ENCODE measurements at places on chromosomes 12 and 14.

- no peak for DNase-seq
Measured at GRCh38 chr12:72082986-72083820, 144.6 kb downstream of the TPH2 start.

GRCh38 chr12:103882861-103883596 is 42.0 kb upstream of the NT5DC3 start:
- no peak for DNase-seq

- DNase-seq, result no peak
Measured at GRCh38 chr14:86973177-86973576, 1019.8 kb downstream of the GALC start.

DNA sequence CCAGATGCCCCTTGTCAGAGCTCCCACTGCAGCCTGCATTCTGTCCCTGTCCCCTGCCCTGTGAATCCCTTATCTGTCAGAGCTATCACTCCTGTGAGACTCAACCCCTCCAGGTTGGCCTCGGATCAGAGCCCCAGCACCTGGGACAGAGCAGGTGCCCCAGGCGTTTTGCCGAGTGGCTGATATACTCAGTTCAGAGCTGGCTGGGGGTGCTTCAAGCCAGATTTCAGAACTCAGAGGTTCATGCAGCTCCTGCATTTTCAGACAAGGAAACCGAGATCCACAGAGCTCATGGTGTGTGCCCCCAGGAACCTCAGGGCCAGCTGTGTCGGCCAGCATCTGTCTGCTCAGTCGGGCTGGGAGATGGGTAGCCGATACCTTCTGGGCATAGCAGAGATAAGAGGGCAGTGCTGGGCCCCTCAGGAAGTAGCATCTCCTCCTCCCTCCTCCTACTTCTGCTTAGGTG is 228.0 kb upstream of the RTL1 start:
- peak; percentile 34 for DNase-seq

DNA sequence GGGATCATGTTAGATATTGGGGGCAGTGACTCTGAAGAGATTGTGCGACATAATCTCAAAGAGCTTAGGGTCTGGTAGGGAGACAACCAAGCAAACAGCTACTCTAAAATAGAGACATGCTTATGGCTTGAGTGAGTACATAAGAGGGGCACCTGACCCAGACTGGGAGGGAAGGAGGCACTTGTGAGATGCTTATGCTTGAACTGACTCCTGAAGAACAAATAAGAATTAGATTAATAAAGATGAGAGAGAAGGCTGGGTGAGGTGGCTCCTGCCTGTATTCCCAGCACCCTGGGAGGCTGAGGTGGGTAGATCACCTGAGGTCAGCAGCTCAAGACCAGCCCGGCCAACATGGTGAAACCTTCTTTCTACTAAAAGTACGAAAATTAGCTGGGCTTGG is 19.1 kb downstream of the TMTC2 start:
- DNase-seq, result no peak

DNA sequence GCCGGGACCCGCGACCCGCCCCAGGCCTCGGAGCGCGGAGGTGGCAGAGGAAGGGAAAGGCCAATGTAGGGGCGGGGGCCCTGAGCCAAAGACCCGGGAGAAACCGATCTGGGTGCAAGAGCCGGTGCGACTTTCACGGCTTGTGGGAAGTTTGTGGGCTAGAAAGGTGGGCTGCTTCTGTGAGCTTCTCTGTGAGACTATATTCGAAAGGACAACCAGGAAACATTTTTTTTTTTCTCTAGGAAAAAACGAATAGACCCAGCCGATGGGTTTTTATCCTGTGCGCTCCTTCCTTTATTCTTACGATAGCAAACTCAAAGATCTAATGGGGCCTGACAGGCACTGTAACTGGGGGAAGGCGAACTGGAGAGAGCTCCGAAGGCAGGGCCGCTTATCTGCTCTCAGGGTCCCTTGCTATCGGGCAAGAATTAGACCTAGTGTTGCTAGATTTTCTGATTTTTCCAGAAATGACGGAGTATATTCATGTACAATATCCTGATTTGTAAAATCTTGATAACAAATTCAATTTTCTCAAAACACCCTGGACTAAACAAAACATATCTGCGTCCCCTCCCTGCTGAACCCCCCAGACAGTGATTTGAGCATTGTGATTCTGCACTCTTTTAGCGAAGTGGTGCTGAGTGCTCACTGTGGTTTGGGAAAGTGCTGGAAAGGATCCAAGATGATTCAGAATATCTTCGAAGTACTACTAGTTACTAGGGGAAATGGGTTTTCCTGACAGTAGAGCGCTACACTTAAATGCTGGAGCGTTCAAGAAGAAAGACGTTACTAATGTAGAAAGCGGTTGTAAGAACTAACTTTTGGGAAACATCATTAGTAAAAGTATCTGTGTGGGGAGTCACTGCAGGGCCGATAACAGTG is 563 bp upstream of the STXBP6 start:
- no peak for DNase-seq

DNA sequence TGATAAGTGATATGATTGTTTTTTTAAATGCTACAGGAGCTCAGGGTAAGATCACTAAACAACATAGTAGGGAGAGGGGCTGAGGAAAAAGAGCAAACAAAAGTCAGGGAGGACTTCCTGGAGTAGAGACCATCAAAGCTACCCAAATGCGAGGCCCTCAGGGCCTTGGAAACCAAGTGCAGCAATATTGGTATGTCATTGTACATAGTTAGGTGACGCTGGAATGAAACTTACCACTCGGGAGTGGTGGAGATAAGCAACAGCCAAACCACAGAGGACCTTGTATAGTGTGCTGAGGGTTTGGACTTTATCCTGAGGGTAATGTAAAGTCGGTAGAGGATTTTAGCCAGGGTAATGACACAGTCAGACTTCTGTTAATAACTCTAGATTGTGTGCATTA is 13.8 kb downstream of the KITLG start:
- no peak for DNase-seq

GRCh38 chr12:117134059-117134458 is 34.8 kb upstream of the TESC start:
- no peak for DNase-seq

DNA sequence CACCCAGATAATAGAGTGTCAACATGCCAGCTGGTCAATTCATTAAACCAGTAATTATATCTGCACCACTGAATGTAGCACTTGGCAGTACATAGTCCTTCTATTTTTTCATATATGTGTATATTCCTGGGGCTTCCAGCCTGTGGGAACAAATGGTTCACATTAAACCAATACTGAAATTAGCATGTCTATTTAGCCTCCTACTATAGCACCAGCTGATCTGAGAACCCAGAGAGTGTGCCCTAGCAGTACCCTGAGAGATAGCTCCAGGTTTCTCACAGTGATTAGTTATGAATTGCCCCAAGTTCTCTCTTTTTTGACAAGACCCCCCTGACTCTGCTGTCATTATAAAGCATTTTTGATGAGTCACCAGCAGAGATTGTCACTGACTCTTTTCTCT is 1097.3 kb upstream of the FLRT2 start:
- no peak for DNase-seq

DNA sequence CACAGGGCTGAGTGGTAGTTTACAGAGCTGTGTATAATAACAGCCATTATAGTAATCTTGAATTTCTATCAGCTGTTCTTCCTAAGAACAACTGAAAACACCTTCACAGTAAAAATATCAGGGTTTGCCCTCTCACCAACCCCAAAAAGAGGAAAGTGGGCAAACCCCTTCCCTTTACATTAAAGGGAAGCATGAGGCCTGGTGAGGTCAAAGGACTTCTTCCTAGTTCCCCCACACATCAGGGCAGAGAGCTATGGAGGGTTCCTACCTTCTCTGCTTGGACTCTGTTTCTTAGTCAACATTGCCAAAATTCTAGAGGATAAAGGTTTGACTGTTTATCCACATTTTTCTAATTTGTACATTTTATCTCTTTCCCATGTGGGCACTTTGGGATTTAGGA is 4.4 kb upstream of the RPAP3 start:
- no peak for DNase-seq

DNA sequence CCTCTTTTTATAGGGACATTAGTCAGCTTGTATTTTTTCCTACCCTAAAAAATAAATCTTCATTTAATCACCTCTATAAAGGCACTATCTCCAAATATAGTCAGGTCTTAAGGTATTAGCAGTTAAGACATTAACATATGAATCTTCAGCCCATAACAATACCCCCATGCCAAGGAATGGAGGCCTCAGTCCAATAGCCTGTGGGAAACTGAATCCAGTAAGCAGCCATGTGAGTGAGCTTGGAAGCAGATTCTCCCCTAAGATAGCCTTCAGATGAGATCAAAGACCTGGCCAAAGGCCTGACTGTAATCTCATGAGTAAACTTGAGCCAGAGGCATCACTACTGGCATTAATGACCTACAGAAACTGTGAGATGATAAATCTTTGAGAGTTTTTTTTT is 232.1 kb upstream of the SYT10 start:
- no peak for DNase-seq

GRCh38 chr14:97290977-97291376 is 493.8 kb downstream of the VRK1 start:
- no peak for DNase-seq

GRCh38 chr14:34023824-34024767 is 73.2 kb upstream of the EGLN3 start:
- no peak for DNase-seq

GRCh38 chr14:22780105-22780679 is 13.7 kb downstream of the OXA1L start:
- DNase-seq, result no peak

- no peak for DNase-seq
Measured at GRCh38 chr12:111196532-111196931, 172.4 kb downstream of the PHETA1 start.

DNA sequence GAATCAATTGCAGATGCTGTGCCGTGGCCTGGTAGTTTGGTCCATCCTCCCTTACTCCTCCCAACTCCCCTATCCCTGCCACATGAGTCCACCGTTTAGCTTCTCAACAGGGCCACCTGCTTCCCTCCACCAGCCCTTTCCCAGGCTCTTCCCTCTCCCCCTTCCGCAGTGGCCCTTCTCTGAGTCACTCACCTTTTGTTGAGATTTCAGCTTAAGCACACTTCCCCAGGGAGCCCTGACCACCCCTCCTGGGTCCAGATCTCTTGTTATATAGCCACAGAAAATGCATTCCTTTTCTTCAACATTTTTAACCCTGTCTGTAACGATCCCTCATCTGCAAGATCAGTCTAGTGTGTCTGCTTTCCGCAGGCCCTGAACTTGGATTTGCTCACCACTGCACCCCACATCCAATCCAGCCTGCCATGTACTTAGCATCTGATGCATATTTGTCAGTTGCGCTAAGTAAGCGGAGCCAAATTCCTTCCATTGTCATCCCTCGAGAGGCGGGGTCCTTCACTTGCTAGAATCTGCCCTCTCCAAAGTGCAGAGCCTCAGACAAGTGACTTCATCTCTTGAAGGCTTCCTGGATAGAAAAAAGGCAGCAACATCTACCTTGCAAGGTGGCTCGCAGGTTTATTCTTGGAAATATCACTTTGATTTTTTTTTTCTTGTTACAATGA is 41.1 kb downstream of the TMEM63C start:
- no peak for DNase-seq

GRCh38 chr12:77247542-77247941 is 182.2 kb upstream of the E2F7 start:
- DNase-seq, result no peak

- DNase-seq, result no peak
Measured at GRCh38 chr12:94265966-94266745, 117.8 kb downstream of the PLXNC1 start.

GRCh38 chr12:64625243-64626077 is 15.2 kb downstream of the RASSF3 start:
- no peak for DNase-seq

DNA sequence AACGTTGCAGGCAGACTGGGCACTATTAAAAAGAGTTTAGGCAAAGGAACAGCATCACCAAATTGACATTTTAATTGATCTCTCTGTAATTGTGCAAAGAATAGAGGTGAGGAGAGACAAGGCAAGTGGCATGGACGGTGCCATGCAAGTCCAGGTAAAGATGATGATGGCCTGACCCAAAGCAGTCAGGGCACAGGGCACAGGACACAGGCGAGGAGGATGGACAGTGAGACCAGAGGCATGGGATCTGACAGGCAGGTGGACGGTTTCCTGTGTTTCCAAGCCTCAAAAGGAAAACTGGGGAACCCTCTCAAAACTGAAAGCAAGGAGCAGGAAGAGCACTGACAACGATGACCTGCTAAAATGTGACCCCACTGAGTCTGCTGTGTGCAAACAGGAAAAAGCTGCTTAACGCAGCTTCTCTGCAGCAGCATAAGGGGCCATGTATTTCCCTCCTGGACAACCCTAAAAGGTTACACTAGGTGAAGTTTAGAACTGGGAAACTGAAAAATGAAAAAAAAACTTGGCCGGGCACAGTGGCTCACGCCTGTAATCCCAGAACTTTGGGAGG is 50.9 kb downstream of the CLIP1 start:
- DNase-seq, result peak; percentile 10

GRCh38 chr14:50943261-50943942 is 881 bp downstream of the PYGL start:
- DNase-seq, result peak; percentile 82

DNA sequence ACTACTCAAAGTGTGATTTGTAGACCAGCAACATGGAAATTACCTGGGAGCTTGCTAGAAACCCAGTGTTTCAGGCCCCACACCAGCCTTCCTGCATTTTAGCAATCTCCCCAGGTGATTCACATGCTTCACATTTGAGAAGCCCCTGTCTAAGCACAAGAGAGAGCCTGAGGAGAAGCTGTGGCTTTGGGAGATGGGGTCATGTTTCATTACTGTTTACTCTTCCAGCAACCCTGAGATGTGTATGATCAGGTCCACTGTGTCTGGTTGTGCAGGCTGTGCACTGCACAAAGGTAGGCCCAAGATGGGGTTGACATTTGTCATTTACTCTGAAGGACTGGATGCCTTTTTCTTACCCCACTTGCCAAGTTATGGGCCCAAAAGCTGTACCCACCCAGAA is 190.1 kb downstream of the SLC41A2 start:
- no peak for DNase-seq

DNA sequence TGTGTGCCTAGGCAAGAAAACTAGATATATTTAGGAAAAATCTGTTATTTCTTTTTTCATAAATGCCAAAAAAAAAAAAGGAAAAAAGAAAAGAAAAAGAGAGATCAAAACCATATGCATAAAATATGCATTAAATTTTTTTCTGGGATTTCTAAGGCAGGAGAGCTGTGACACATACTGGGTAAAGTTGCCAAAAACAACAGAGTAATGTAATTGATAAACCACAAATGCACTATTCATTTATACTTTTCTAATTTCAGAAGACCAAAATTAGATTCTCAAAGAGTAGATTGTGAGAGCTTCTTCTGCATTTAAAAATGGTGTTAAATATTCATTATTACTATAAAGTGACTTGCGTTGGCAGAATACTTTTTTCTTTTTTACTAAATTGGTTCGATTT is 673.8 kb upstream of the MGAT4C start:
- no peak for DNase-seq

DNA sequence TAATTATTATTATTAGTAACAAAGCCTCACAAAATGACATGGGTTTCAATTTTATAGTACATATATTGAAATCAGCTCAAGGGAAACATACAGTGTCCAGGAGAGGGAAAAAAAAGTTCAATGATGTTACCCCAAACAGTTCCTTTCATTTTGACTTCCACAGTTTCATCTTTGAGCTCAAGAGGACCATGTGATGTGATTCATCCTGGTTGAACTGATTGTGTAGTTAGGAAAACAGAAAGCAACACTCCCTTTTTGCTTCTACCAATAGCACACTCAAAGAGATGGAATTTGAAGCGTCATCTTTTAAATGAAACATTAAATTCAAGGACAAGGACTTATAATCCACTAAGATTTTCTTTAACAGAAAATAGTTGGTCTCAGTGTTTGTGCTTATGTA is 461.0 kb downstream of the FOXG1 start:
- no peak for DNase-seq
